ENCODE measurements at places on chromosomes 5 and 9. TPM values are rescaled to one million over a fixed set of nuclear protein-coding genes. Genes with fewer than 3 reads are reported as not detected.

The NUTM2F gene
- not detected for total RNA-seq

GRCh38 chr9:115015018-115015635 lies 84.7 kb upstream of the TNFSF8 start:
- DNase-seq, result peak; percentile 11

DNA sequence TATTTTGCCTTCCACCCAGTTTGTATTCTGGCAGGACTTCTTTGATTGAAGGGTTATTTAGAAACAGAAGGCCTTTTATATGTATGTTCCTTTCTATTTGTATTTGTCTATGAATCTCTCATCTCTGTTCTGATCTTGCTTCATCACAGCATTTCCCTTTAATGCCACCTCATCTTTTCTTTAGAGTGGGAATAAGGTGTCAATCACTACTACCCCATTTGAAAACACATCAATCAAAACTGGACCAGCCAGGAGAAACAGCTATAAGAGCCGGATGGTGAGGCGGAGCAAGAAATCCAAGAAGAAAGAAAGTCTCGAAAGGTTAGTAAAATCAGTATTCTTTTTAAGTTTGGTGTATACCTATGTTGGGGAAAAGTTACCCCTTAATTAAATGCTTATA lies 36.3 kb downstream of the CD180 start:
- no peak for DNase-seq

DNA sequence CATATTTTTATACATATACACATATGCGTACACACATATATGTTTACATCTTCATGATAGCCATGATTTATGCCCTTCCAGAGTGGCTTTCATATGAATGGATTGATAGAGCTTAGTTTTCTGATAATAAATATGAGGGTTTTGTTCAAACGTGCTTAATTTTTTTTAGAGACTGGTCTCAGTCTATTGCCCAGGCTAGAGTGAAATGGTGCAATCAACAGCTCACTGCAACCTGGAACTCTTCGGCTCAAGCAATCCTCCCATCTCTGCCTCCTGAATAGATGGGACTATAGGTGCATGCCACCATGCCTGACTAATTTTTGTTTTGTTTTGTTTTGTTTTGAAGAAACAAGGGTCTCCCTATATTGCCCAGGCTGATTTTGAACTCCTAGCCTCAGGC lies 48.6 kb upstream of the ZSWIM6 start:
- DNase-seq, result no peak

DNA sequence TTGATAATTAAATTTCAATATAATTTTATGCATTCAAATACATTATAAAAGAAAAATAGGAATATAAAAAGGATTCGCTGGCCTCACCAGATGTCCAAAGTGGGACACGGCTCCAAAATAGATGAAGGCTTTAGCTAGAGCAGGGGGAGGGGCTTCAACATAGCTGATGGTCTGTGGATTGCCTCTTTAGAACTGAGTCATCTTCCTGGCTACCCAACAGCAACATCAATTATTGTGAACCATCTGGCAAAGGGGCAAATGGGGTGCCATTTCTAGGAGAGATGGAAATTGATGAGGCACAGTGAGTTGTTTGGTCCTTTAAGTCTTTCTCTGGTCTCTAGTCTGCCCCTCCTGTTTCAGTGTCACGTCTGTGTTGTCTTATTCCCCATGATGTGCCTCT lies 44.2 kb upstream of the CD180 start:
- no peak for DNase-seq

- DNase-seq, result no peak
Measured at GRCh38 chr5:69288688-69289087, 43.9 kb downstream of the CCDC125 start.

- no peak for DNase-seq
Measured at GRCh38 chr5:67806654-67807438, 408.7 kb upstream of the PIK3R1 start.

Data from CD4-positive, CD25-positive, alpha-beta regulatory T cell (primary cell).